NCI-H1105 (cell line): ENCODE measurements at places on chromosomes 7 and 10.

GRCh38 chr10:11517150-11517549 lies 94.3 kb downstream of the USP6NL start:
- DNase-seq: no peak

DNA sequence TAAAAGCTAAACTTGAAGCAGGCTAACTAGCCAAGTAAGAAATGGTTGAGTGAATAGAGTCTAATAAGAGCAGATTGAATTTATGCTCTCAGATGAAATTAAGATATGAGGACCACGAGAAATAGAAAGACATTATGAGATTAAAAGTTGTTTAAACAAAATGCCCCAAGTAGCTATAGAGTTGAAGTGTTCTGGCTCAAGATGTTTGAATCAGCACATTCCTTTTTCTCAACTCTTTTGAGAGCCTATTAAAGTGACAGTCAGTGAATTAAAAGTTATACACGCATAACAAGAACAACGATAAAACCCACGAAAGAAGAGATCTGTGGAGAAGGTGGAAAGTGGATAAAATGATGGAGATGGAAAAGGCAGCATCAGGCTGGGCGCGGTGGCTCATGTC lies 322.2 kb upstream of the ANKRD30A start:
- DNase-seq: no peak

DNA sequence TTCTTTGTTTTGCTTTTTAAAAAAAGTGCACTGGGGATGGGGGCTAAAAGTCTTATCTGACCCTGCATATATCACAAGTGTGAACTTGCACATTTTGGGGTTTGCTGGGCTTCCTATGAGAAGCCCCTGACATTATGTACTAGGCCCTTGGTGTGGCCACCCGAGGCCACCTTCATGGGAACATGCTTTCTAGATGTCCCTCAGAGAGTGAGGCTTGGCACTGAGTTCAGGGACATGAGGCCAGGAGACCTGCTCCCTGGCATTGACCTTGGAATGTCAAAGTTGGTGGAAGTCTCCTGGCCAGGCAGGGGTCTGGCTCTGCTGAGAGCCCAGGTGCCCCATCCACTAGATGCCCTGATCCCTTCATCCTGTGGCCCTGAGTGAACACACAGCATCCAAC lies 536.2 kb downstream of the TCERG1L start:
- DNase-seq: no peak

- DNase-seq: no peak
These were observed 61.3 kb downstream of the RNLS start for GRCh38 chr10:88521791-88522190.

DNA sequence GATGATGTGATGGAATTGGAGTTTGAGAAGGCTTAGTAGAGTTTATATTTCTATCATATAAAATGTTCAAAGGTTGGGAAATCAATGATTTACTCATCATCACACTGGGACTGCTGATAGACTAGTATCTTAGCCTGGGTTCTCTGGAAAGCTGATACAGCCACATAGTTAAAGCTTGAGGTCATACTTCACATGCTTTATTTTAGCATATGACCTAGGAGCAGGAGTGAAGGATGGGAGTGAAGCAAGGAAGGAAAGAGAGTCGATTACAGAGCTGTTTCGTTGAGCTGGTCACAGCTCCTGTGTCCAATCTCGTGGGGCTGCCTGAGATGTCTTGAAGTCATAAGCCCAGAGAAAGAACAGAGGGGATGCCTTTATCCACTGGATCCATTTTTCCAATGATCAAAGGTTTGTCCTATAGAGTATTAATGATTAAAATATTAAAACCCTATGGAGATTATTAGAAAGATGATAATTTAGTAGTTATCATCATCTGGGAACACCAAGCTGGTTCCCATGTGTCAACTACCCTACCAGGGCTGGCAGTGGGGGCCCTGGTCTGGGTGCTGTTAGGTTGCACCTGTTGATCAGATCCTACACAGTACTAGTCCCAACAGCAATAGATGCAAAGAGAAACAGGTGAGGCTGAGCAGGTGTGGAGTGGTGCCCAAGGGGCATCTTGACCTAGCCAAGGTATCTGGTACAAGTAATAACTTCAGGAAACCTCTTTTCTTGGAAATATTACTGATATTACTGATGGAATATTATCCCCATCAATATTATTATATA lies 77.8 kb downstream of the BAMBI start:
- no peak for DNase-seq
